ENCODE measurements at places on chromosomes 1 and 21.

- DNase-seq, result no peak
Measured at GRCh38 chr1:116561563-116561962, 9.3 kb downstream of the CD58 start.

- DNase-seq, result peak; percentile 77
Measured at GRCh38 chr1:168121401-168122011, 15.2 kb downstream of the GPR161 start.

DNA sequence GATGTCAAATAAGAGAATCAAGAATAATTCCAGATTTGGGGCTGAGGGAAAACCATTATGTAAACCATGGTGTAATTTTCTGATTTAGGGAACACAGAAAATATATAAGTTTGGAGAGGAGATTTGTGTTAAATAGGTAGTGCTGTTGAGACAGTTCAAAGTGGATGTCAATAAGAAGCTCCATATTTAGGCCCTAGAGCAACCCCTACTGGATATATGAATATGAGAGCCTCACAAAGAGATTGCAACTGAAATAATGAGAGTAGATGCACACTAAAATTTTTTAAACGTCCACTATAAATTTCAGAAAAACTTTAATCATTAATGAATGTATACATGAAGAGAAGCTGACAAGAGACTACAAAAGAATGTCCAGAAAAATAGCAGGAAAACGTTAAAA is 1447.8 kb upstream of the PRMT6 start:
- DNase-seq, result peak; percentile 6

- DNase-seq, result peak; percentile 19
Measured at GRCh38 chr1:205972491-205973168, 29.4 kb upstream of the SLC26A9 start.

- peak; percentile 29 for DNase-seq
Measured at GRCh38 chr1:65068202-65069010, 79.6 kb upstream of the AK4 start.

GRCh38 chr21:16625491-16625890 is 887.4 kb upstream of the CXADR start:
- no peak for DNase-seq

GRCh38 chr1:9201401-9202239 is 33.0 kb upstream of the H6PD start:
- peak; percentile 80 for DNase-seq

GRCh38 chr1:46405197-46405555 is 11.1 kb downstream of the FAAH start:
- DNase-seq, result no peak

DNA sequence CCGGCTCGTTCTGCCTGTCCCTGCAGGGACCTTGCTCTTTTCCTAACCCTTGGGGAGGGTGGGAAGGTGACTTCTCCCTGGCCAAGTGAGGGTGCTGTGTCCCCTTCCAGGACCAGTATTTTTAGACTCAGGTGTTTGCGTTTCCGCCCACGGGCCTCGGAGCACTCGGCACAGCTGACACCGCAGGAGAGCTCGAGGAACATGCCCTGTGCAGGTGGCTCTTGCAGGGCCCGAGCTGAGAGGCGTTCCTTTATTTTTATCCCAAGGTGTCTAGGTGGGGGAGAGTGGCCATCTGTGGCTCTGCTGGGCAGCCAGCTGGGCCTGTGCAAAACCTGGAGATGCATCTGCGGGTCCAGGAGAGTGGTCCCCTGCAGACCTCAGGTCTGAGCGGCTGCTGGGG is 16.0 kb downstream of the PLCH2 start:
- no peak for DNase-seq

GRCh38 chr1:19481826-19482398 is 3.4 kb downstream of the CAPZB start:
- no peak for DNase-seq

DNA sequence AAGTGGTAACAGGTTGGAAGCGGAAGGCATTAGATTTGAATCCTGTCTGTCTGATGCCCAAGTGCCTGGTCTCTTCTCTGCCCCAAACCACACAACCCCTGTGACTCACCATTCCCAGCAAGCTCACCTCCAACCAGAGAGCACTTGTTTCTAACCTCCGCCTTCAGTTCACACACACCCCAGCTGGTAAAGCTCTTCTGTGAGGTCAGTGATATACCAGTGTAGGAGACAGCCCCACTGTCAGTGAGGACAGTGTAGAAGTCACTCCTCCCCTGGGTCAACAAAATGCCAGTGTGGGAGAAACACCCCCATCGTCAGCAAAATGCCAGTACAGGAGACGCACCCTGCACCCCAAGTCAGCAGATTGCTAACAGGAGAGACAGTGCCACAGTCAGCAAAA is 2.6 kb downstream of the RIMS3 start:
- DNase-seq, result peak; percentile 47

GRCh38 chr1:67818725-67819301 is 14.5 kb downstream of the GNG12 start:
- no peak for DNase-seq

DNA sequence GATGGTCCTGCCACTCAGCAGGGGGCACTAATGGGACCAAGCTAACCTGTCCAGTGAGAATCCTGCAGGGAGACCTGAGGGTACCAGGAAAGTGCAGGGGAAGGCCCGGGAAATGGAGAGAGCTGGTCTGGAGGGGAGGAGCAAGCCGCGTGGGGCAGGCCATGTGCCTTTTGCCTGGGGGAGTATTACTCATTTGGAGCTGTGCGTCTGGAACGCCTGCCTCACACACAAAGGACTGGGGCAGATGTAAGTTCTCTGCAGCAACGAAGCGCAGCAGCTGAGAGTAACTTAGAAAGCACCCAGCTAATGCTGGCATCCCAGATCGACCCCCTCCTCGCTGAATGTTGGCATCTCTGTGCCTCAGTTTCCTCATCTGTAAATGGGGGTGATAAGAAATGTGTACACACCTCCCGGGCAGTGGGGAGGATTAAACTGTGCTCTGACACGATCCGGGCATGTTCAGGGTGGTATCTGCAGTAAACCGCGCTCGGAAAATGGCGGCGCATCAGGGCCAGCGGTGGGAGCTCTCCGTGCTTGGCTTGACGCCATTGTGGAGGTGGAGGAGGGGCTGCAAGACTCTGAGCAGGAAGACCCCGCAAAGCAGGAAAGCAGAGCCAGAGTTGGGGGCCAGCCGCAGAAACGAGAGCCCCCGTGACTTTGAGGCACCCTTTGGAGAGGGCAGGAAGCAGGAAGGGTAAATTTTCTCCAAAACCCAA is 212.5 kb downstream of the NPHP4 start:
- DNase-seq, result peak; percentile 4

- DNase-seq, result no peak
Measured at GRCh38 chr21:33974513-33975468, 59.2 kb upstream of the ATP5PO start.

DNA sequence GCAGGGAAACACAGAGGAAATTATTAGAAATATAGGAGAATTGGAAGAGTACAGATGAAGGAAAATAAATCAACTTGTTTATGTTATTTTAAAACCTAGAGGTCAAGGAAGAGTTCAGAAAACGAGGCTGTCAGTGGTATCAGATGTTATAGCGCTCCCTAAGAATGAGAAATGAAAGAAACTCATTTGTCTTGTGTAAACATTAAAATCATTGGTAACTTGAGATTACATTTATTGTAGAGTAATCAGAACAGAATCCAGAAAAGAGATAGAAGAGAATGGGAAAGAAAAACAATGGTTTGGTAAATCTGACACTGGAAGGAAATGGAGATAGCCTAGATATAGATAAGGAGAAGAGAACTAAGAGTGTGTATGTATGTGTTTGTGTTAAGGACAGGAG is 106.4 kb downstream of the ATF6 start:
- no peak for DNase-seq

- no peak for DNase-seq
Measured at GRCh38 chr1:207078578-207079132, 10.0 kb upstream of the C4BPB start.

DNA sequence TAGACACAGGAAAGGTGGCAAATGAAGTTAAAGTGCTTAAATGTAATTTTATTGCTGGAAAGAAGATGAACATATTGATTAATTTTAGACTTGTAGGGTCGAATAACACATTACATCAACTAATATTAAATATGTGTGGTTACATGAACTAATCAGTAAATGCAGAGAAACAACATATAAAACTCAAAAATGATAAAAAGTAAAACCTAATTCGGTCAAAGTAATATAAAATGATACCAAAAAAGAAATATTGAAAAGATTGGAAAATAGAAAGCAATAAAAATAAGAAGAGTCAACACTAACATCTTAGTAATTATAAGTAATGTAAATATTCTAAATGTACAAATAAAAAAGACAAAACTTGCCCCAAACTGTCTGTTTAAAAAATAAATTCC is 43.3 kb downstream of the CD53 start:
- DNase-seq, result no peak

- DNase-seq, result no peak
Measured at GRCh38 chr1:184664661-184665060, 90.0 kb downstream of the EDEM3 start.

- no peak for DNase-seq
Measured at GRCh38 chr1:153293480-153293775, 19.3 kb downstream of the PGLYRP3 start.

GRCh38 chr21:43012596-43012995 is 38.2 kb downstream of the PKNOX1 start:
- no peak for DNase-seq

- peak; percentile 85 for DNase-seq
Measured at GRCh38 chr21:45154511-45155508, 80.4 kb downstream of the ADARB1 start.

GRCh38 chr1:40621821-40622450 is 43.5 kb downstream of the RIMS3 start:
- DNase-seq, result no peak

DNA sequence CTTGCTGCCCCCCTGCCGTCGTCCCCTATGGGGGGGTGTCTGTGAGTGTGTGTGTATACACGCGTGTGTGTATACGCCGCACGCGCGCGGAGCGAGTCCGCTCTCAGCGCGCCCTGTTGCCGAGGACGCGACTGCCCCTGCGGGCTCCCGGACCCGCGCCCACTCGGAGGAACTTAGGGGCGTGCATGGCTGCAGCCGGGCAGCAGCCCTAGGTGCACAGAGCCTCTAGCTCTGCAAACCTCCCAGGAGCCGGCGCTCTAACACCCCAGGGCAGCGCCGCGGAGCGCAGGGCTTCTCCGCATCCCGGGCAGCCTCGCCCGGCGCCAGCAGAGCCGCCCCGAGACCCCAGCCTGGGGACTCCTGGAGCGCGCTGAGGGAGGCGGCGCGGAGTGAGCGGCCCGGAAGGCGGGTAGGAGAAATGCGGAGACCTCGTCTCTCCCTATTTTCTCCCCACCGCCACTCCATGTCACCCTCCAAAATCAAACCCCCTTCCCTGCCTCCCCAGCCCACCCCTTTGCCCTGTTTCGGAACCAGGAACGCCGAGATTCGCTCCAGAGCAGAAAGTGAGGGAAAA is 574 bp downstream of the ITPKB start:
- peak; percentile 59 for DNase-seq

DNA sequence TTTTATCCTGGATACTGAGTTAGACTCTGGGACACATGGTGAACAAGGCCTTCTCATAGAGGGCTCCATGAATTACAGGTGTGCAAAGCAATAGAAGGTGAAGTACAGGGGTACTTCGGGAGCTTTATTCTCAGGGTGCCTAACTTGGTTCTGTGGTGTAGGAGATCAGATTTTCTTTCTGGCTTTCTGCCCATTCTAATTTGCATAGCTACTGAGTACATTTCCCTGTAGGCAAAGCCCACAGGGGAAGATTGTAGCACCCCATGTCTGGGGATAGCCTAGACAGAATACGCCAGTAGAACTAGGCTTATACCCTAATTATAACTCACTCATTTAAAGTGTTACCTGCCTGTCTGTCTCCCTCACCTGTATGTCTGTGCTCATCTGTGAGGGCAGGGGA is 49.7 kb downstream of the PGM1 start:
- no peak for DNase-seq

- no peak for DNase-seq
Measured at GRCh38 chr21:16376673-16377072, 646.9 kb downstream of the USP25 start.

DNA sequence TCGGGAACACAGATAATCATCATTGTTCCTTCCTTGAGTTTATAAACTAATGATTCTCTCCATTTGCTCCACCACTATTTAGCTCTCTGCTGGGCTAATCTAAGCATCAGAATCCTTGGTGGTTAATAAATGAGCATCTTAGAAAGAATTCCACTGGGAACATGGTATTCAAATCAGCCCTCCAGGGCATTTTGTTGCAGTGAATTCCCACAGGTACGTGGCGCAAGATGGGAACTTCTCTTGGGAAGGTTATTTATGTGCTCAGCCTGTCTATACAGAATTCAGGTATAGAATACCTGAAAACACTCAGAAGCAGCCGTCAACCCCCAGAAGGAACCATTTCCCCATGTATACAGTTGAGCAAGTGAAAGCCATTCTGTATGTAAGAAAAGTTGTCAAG is 131.5 kb downstream of the NTNG1 start:
- DNase-seq, result no peak

DNA sequence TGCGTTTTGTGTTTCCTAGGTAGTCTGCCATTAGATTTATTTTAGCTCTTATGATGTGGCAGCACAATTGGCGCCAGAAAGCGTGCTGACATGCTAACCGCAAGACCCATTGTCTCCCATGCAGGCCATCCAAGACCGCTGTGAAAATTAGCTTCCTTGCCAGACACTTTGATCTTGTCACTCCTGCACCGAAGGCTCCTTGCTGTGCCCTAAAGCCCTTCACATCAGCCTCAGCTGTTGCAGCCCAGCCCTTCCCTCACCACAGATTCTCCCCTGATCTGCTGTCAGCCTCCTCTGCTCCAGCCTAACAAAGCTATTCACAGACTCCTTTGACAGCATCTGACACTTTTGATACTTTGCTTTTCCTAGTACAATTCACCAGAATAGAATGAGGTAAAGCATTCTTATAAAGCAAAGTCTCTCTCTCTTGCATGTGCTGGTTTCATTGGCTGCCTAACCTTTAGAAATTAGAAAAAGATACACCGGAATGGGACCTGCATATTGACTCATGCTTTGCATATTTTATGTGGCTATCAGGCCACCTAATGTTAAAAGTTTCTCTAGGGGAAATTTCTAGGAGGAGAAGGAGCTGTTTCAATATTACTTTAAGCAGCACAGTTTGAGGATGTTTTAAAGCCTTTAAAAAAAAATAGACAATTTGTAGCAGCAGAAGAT is 280.3 kb upstream of the FMN2 start:
- DNase-seq, result no peak
